Memory B cell (primary cell): ENCODE measurements at places on chromosomes 2 and 18.

- DNase-seq: no peak
These were observed 779.8 kb downstream of the RNF144A start for GRCh38 chr2:7697052-7697451.

DNA sequence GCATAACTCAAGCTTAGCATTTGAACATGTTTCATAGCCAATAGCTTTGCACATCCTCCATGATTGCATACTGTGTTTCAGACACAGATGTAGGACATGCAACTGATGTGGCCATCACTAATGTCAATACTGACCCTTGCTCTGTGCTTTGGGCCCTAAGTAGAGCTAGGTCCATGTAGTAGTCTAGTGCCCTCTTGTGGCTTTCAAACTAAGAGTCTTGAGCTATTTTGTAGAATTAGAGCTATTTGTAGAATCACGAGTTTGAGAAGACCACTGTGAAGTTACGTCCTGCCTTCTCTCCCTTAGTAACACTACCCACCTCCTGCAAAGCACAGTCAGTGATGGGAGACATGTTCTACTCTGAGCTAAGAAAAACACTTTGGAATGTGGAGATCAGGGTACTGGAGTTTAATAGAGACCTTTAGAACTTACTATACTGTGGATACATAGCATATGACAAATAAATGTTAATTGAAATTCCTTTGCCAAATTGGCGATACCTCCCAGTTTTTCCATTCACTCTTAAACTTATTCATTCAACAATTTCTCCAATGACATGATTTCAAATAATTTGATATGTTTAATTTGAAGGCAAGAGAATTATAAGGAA lies 306.5 kb upstream of the TNP1 start:
- DNase-seq: no peak

DNA sequence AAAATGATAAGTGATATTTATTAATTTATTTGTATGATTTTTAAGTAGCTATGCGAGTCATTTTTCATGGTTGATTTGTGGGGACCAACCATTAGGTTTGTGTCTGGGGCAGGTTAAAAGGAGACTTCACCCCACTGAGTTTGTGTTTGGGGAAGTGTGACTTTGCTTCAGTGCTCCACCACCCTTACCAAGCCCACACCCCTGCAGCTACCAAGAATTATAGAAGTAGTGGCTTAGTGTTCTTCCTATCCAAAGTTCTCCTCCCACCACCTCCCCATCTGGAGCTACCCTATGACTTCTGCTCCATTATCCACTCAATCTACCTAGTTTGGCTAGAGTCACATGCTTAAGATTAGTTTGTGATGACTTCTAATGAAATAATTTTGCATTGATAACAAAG lies 182.1 kb upstream of the ZEB2 start:
- DNase-seq: peak; percentile 14

- DNase-seq: no peak
These were observed 25.3 kb downstream of the DYNAP start for GRCh38 chr18:54616220-54616848.

DNA sequence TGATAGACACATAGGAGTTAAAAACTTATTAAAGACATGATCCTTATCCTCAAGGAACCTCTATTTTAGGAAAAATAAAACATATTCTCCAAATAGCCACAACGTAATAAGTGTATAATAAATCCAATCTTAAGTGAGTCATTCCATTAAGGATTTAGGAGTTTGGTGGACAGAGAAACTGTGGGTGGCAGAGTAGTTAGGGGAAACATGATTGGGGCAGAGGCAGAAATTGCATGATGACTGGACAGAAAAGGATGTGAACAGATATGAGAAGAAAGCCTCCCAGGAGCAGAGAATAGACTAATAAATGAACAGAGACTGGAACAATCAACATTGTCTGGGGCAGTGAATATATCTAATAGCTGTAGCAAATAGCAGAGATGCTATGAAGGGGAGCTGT lies 48.1 kb upstream of the SIGLEC15 start:
- no peak for DNase-seq

GRCh38 chr2:168884975-168885374 lies 5.3 kb downstream of the SPC25 start:
- DNase-seq: no peak

DNA sequence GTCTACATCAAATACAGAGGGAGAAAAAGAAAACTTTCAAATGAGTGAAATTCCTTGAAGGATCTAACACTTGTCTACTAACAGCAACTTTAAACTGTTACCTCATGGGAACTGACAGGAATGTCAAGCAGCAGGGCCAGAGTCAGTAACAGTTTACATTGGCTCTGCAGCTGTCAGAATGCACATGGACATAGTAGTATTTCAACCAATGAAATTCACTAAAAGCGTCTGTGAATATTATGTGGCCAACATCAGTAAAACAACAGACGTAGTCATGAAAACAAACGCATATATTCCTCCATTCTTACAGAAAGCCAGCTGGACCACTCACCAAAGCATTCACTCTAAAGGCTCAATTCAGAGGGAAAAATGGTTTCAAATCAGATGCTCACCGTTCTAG lies 79.3 kb upstream of the RNU4ATAC start:
- DNase-seq: no peak

- no peak for DNase-seq
These were observed 117.0 kb downstream of the PKP4 start for GRCh38 chr2:158573739-158574138.

DNA sequence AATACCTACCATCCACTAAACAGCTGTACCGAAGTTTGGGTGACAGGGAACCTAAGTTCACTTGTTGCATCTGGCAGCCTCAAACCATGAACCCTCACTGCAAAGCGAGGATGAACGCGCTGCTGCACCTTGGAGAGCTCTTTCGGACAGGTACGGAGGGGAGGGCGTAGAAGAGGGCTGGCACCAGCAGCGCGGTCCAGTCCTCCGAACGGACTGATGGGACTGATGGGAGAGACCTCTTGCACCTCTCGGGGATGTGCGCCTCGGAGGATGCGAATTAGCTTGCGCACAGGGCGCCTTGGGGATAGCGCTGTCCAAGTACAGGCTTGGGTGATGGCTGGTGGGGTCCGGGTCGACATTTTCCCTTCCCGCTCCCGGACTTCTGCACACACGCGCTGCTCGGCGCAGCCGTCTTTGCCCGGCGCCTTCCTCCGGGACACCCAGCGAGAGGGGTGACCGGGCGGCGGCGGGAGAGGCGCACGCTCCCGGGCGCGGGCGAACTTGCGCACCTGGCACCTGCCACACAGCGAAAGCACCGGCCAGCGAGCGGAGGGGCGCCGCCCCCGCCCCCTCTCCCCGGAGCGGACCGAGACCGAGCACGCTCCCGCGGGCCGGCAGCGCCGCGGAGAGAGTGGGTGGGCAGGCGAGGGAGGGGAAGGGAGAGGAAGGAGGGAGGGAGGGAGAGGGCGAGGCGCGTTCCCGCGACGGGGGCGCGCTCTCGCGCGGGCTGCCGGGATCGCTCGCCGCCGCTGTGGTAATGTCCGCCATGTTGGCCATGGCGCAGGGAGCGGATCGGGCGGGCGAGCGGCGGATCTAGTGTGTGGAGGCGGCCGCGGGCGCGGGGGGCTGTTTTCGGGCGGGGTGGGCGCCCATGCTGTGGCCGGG lies at the start of gene EPC2:
Gene EPC2 (plus strand): TSS at position 754 of the 885 bp plus-strand sequence. CDS start 267 bp downstream, outside the sequence.
- peak; percentile 91 for DNase-seq

DNA sequence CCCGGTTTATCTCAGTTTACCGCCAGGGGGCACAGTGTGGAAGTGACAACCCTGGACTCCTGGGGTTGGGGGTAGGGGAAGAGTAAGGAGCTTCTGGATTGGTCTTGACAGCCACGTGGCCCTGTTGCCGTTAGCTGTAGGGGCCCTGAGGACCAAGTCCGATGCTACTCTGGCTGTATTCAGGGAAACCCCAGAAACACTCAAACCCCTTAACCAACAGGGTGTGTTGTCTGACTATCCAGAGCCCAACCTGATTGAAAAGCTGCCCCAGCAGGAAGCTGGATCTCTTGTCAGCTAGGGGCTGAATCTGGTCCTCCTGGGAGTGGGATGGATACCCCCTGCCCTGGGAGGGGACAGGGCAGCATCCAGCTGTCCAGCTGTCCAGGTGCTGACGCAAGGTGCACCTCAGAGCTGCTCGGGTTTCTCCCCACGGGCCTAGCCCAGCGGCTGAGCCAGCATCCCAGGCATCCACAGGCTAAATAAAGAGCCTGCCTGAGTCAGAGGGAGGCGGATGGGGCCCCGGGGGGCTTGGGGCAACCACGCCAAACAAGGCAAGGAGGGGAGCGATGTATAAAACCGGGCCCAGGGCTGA lies 3.1 kb upstream of the GMPPA start:
- no peak for DNase-seq

DNA sequence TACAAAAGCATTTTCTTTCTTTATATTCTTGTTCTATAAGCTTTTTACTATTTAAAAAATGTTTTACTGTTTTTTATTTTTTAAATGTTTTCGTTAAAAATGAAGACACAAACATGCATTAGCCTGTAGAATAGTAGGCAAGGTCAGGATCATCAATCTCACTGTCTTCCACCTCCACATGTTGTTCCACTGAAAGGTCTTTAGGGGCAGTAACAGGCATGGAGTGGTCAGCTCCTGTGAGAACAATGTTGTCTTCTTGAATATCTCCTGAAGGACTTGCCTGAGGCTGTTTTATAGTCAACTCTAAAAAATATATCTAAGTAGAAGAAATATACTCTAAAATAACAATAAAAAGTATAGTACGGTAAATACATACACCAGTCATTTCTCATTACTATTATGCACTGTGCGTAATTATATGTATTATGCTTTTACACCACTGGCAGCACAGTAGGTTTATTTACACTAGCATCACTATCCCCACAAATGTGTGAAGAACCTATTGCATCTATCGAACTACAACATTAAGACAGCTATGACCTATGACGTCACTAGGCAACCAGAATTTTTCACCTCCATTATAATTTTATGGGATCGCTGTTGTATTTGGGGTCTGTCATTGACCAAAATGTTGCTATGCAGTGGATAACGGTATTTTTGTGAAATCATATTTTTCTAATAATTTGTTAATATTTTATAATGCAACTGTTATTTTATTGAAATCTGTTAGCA lies 764.3 kb downstream of the METTL4 start:
- DNase-seq: no peak

DNA sequence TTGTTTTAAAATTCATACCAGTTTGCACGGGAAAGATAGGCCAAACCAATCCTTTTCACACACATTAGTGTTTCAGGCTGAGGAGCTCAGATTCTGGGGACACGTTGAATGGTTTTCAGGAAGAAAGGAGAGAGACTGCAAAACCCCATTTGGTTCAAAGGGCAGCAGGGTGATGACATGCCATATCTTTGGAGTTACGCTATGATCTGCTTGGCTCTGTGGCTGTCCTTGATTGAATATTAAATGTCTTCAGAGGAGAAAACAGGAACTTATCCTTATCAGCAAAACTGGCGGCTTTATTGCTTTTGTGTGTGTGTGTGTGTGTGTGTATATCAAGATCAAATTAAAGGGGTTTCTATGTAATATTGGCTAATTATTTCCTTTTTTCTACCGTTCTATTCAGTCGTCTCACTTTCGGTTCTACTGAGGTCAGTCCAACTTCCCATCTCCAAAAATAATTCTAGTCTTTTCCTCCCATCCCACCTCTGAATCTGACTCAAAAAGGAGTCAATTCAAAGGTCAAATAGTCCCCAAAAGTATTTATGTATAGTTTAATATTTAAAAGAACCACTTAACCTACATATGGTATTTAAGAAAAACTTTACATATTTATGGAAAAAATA lies 292.9 kb upstream of the CCDC68 start:
- DNase-seq: no peak

- DNase-seq: no peak
These were observed 38.9 kb downstream of the DNMT3A start for GRCh38 chr2:25302758-25303375.

- DNase-seq: no peak
These were observed 2.9 kb upstream of the EPB41L3 start for GRCh38 chr18:5546660-5547059.

GRCh38 chr18:48318436-48318835 lies 90.7 kb downstream of the ZBTB7C start:
- no peak for DNase-seq

DNA sequence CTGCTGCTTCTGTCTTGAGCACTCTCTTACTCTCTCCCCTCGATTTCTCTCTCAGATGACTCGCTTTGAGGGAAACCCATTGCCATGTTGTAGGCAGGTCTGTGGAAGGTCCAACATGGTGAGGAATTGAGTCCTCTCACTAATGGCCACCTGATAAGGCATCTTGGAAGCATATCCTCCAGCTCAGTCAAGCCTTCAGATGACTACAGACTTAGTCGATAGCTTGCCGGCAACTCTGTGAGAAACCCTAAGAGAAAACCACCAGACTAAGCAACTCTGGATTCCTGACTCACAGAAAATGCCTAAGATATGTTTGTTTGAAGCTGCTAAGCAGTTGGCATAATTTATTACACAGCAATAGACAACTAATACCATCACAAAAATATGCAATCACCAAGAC lies 51.2 kb downstream of the WDR75 start:
- no peak for DNase-seq

DNA sequence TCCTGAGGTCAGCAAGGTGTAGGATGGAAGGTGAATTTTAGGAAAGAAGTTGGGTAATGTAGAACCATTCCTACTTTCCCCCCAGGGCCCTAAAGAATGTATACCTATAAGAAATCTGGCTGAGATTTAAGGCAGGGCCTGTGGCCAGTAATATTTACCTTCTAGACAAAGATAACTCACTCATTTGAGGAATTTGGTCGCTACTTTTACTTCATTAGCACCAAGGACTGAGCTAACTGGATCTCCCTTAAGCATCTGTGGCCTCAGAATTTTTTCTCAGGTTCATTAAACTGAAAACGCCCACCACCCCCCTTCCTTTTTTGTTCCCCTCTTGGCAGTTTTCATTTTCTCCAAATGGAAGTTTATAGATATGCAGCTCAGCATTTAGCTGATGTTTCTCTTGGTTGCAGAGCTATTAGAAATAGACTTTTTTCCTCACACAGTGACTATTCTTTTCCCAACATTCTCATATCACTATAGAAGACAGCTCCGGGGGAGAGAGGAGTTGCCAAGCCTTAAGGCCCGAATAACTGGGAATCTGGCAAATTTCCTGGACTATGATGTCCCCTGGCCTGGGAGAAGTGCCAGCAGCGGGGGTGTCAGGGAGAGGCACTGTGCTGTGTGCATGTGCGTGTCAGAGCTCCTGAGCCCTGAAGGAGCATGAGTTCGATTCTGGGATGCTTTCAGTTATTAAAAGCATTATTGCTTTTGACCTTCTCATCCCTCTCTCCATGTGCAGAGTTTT lies 310.9 kb downstream of the PRKCE start:
- no peak for DNase-seq

DNA sequence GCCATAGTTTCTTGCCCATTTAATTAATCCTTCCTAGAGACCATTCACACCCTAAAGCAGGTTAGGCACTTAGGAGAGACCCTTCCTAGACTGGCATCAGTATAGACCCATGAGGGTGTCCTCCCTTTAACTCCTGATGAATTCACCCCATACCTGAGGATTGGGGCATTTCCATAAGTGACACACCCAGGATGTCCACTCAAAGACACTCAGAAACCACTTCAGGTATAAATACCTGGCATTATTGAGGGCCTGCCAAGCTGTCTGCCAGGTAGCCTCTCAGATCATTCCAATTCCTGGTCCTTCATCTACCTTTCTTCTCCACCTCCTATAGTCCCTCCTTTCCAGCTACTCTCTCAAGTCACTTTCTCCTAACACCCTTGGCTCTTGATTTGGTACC lies 57.5 kb upstream of the SLC14A2 start:
- no peak for DNase-seq
